ENCODE measurements at places on chromosomes 7 and 10.

DNA sequence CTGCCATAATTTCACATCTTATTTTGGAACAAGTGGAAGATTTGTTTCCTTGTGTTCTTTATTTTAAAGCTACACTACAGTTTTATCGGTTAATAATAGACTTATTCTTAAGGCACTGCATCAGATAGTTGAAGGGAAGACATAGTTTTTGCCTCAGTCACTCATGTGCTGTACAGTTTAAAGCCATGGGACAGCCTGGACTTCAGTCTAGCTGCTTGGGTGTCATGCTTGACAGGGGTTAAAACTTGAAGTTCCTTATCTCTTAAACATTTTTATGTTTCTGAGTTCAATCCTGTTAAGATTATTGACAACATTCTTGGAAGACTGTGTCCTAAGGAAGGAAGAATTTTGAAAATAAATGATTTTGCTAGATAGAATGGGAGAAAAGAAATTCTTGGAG lies 49.7 kb downstream of the PPP1R9A start:
- no peak for DNase-seq

GRCh38 chr7:74068378-74069085 lies 15.1 kb upstream of the LIMK1 start:
- DNase-seq, result peak; percentile 17

DNA sequence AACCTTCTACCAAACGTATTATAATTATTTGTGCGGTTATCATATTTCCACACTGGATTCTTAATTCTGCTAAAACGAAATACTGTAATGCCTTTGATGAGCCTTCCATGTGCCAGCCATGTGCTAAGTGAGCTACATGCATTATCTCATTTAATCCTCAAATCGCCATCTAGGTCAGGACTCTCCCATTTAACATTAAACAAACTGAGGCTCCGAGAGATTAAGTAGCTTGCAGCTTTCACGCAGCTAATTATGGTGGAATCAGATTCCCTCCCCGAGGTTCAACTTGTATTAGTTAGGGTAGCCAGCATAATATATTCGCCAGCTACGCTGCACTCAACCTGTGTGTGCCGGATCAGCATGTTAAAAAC lies 798 bp upstream of the TSPAN33 start:
- DNase-seq, result peak; percentile 23

GRCh38 chr7:79683916-79684315 lies 230.4 kb upstream of the MAGI2 start:
- no peak for DNase-seq

Data from B cell (primary cell).